ENCODE measurements at places on chromosomes 1 and 21.

- no peak overlapping the region for H3K4me3 ChIP-seq
- H3K27ac ChIP-seq: no peak overlapping the region
- DNase-seq: no peak
- H3K36me3 ChIP-seq: no peaks in the 10 kb centered on the region
- no peaks in the 10 kb centered on the region for H3K27me3 ChIP-seq
- H3K4me1 ChIP-seq: no peaks in the 10 kb centered on the region
Observed at GRCh38 chr1:98077691-98078090, 156.9 kb upstream of the DPYD start.

GRCh38 chr21:36478941-36479340 lies 981 bp downstream of the CLDN14 start:
- H3K27ac ChIP-seq: no peak overlapping the region
- no peak overlapping the region for H3K4me3 ChIP-seq
- DNase-seq: no peak
- no peaks in the 10 kb centered on the region for H3K27me3 ChIP-seq

DNA sequence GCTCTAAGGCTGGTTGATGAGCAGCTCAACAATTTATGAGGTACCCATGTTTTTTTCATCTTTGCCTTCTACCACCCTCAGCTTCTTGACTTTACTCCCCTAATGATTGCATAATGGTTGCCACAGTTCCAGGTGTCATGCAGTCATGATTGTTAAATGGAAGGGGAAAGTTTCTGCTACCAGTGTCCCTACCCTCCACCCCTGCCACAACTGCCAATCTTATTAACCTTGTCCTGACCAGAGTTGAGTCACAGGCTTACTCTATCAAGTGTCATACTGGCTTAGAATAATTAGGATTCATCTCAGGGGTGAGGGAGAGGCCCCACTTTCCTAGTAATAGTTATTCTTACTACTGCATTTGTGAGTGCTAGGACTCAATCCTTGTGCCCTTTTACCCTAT lies 7.9 kb upstream of the FUBP1 start:
- no peak overlapping the region for H3K27ac ChIP-seq
- H3K4me3 ChIP-seq: no peak overlapping the region
- DNase-seq: no peak
- peaks cover 3% of the 10 kb centered on the region for H3K36me3 ChIP-seq
- H3K27me3 ChIP-seq: no peaks in the 10 kb centered on the region

GRCh38 chr1:46394108-46394871 lies at the start of gene FAAH:
FAAH (plus strand) TSS chr1:46394317; CDS start chr1:46394349, 32 bp downstream.
- H3K27ac ChIP-seq: no peak within 1 kb of the TSS
- H3K4me1 ChIP-seq: peaks cover 9% of the 10 kb centered on the region
- no peaks in the 10 kb centered on the region for H3K36me3 ChIP-seq
- H3K4me3 ChIP-seq: peak within 1 kb of the TSS; percentile 64

- DNase-seq: no peak
- H3K27me3 ChIP-seq: no peaks in the 10 kb centered on the region
- no peak overlapping the region for H3K27ac ChIP-seq
- H3K4me1 ChIP-seq: no peaks in the 10 kb centered on the region
- H3K36me3 ChIP-seq: no peaks in the 10 kb centered on the region
Observed at GRCh38 chr21:14538483-14538882, 7.6 kb downstream of the SAMSN1 start.

DNA sequence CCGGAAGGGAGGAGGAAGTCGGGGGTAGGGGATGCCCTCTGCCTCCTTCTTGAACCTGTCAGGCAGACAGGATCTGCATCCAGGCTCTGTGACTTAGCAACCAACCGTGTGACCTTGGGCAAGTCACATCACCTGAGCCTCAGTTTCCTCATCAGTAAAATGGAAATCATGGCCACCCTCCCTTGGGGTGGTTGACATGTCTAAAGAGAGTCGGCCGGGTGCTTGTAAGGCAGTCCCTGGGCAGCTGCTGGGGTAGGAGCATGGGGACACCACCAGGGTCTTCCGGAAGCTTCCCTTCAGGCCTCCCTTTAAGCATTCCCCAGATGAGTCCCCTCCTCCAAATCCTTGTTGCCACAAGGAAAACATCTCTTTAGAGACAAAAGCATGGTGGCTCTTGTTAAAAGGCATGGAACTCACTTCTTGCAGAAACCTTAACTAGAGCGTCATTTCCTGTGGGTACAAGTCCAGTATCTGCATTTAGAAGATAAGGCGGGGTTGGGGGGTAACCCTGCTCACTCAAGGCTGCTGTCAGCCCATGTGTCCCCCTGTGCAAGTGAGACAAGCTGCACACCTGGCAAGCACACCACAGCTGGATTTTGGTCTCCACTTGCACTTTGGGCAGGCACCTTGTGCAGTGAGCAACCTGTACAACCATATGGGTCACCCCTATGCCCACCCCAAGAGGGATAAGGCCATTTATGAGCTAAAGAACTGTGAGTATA lies 10.4 kb downstream of the CLCNKB start:
- peaks cover 9% of the 10 kb centered on the region for H3K4me1 ChIP-seq
- H3K27ac ChIP-seq: no peak overlapping the region
- no peak overlapping the region for H3K4me3 ChIP-seq
- DNase-seq: no peak
- H3K27me3 ChIP-seq: peaks cover 3% of the 10 kb centered on the region
- H3K36me3 ChIP-seq: no peaks in the 10 kb centered on the region

GRCh38 chr1:82145656-82146055 lies 344.9 kb downstream of the ADGRL2 start:
- H3K36me3 ChIP-seq: no peaks in the 10 kb centered on the region
- no peaks in the 10 kb centered on the region for H3K4me1 ChIP-seq
- no peak for DNase-seq
- no peaks in the 10 kb centered on the region for H3K27me3 ChIP-seq
- no peak overlapping the region for H3K4me3 ChIP-seq

GRCh38 chr1:209427811-209428210 lies 155.7 kb upstream of the CAMK1G start:
- no peak overlapping the region for H3K27ac ChIP-seq
- no peaks in the 10 kb centered on the region for H3K36me3 ChIP-seq

- no peaks in the 10 kb centered on the region for H3K27me3 ChIP-seq
- no peaks in the 10 kb centered on the region for H3K36me3 ChIP-seq
- H3K4me3 ChIP-seq: no peak overlapping the region
- no peak overlapping the region for H3K27ac ChIP-seq
Observed at GRCh38 chr1:57058652-57059501, 93.1 kb upstream of the C8B start.

DNA sequence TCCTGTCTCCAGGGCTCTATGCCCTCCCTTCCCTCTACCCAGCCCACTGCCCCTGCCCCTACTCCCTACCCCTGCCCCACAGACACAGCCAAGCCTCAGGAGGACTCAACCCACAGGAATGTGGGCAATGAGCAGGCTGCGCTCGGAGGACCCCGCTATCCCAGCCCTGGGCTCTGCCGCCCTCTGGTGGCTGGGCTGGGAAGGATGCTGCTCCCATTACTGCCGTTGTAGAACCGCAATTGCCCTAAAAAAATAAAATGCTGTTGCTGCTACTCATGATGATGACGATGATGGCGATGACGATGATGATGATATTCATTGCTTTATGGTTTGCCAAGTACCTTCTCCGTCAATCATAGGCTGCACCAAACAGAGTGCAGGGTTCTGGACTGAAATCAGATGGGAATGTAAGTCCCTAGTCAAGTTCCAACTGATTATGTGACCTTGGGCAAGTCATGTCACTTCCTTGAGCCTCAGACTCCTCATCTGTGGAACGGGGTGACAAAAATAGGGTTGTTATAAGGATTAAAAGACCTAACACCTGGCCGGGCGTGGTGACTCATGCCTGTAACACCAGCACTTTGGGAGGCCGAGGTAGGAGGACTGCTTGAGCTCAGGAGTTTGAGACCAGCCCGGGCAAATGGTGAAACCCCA lies 24.6 kb downstream of the ARHGEF19 start:
- peaks cover 10% of the 10 kb centered on the region for H3K27me3 ChIP-seq
- DNase-seq: peak; percentile 76
- peaks cover 38% of the 10 kb centered on the region for H3K4me1 ChIP-seq
- H3K36me3 ChIP-seq: no peaks in the 10 kb centered on the region

DNA sequence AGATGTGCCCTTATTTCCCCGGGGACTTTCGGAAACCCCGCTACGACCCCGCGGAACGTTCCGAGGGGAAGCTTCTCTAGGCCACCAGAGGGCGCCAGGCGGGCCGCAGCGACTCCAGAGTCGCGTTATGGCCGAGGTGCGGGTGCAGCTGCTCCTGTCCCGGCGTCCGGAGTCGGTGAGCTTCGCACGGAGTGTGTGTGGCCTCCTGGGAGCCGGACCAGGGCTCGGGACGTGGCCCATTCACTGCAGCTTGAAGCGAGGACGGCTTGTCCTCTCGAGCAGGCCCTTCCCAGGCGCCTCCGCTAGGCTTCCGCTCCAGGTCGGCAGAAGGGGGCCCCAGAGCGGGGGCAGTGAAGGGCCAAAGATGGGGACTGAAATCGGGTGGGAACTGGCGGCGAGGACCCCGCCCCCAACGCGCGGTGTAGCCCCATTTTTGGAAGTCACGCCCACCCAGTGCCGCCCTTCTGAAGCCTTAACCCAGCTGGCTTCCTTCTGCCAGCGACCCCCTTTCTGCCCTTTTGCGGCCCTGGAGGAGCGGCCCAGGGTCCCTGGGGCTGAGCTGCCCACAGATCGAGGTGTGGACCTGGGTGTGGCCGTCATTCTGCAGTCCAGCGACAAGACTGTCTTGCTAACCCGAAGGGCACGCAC lies at the start of gene NUDT17:
NUDT17 (plus strand) TSS at position 117 of the 648 bp plus-strand sequence; CDS start at position 128, 11 bp downstream.
- peak within 1 kb of the TSS; percentile 54 for H3K27ac ChIP-seq
- H3K4me1 ChIP-seq: peaks cover 20% of the 10 kb centered on the region
- peak within 1 kb of the TSS; percentile 81 for H3K4me3 ChIP-seq
- peaks cover 68% of the 10 kb centered on the region for H3K36me3 ChIP-seq
- H3K27me3 ChIP-seq: no peaks in the 10 kb centered on the region
- peak; percentile 80 for DNase-seq

GRCh38 chr1:65064981-65065380 lies 83.0 kb upstream of the AK4 start:
- no peak overlapping the region for H3K27ac ChIP-seq
- DNase-seq: no peak
- no peaks in the 10 kb centered on the region for H3K36me3 ChIP-seq
- H3K4me1 ChIP-seq: peaks cover 11% of the 10 kb centered on the region
- no peaks in the 10 kb centered on the region for H3K27me3 ChIP-seq

DNA sequence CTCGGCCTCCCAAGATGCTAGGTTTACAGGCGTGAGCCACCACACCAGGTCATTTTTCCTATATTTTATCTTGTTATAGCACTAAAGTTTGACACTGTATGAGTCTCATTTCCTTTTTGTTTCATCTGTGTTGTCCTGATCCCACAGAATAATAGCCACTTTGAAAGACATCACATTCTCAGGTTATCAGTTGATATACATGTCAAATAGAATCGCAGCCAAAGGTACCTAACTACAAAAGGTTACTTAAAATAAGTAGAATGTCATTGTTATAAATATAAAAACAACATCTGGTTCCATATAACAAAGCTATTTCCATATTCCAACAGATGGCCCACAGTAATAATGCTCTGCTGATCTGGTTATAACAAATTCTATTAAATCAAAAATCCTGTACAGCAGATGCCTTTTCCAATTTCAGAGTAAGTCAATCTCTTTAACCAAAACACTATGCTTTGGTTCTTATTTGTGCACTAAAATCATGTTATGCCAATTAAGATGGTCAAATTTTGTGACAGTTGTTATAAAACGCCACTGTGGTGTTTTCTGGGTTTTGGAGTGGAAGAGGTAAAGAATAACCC lies 6.0 kb downstream of the FOXJ3 start:
- no peaks in the 10 kb centered on the region for H3K36me3 ChIP-seq
- peaks cover 1% of the 10 kb centered on the region for H3K4me1 ChIP-seq
- H3K4me3 ChIP-seq: no peak overlapping the region
- DNase-seq: no peak

- DNase-seq: no peak
- H3K4me1 ChIP-seq: no peaks in the 10 kb centered on the region
- no peak overlapping the region for H3K27ac ChIP-seq
- H3K36me3 ChIP-seq: peaks cover 100% of the 10 kb centered on the region
Observed at GRCh38 chr1:46686255-46686654, 14.6 kb downstream of the TEX38 start.

DNA sequence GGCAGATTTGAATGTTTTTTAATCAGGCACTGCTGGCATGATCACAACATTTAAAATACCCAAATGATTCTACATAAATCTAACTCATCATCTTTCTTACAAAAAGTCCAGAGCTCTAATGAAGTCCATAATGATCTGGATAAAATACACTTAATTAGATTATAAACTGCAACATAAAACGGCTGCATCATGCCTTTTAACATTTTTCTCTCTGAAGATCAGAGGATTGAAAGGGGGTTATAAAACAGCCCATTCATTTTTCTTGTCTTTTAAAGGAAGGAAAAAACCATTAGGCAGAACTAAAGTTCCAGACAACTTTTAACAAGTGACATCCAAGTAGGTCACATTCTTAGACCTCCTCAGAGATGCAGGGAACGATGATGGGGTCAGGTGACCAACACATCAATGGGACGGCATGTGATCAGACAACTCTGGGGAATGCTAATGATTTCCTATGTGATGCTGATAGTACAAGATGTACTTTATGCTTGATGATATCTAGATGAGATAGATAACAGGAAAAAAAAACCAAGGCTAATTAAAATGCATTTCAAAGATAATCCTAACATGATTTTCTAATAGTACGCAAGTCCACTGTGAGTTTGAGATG lies 455.1 kb downstream of the SMYD3 start:
- H3K36me3 ChIP-seq: peaks cover 2% of the 10 kb centered on the region
- H3K27ac ChIP-seq: no peak overlapping the region
- no peak overlapping the region for H3K4me3 ChIP-seq
- no peak for DNase-seq
- H3K27me3 ChIP-seq: no peaks in the 10 kb centered on the region

DNA sequence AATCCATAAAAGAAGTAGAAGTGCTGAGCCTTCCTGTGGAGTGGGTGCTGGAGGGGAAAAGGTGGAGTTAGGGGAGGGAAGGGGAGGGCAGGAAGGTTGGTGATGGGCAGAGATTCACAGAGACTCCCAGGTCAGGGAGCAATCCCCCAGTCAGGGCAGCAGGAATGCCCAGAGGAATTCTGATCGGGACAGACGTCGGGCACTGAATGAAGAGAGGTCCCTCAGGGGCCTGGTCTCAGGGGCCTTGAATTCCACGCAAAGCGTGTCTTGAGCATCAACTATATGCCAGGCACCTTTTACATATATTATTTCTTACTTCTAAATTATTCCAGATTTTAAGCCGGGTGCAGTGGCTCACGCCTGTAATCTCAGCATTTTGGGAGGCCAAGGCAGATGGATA lies 7.2 kb upstream of the PADI1 start:
- H3K27me3 ChIP-seq: no peaks in the 10 kb centered on the region
- no peak for DNase-seq
- H3K4me3 ChIP-seq: no peak overlapping the region
- peaks cover 41% of the 10 kb centered on the region for H3K4me1 ChIP-seq

DNA sequence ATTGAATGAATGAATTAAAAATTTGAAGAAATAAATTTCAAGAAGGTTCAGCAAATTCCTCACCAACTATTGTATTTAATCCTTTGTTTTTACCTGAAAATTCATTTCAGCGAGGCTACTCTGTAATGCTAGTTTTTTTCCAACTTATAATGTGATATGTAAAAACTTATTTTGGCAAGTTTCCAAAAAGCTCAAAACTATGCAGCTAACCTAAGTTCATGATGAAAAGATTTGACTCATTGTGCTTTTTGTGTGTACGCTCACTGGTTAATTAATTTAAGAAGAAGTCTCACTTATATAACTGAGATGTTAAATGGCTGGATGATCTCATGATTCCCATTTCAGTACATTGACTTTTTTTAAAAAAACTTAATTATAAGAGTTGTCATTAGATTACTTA lies 196.0 kb upstream of the SAMSN1 start:
- no peaks in the 10 kb centered on the region for H3K27me3 ChIP-seq
- no peaks in the 10 kb centered on the region for H3K36me3 ChIP-seq
- DNase-seq: no peak
- no peak overlapping the region for H3K4me3 ChIP-seq
- no peaks in the 10 kb centered on the region for H3K4me1 ChIP-seq
